GM12865 (cell line): ENCODE measurements at places on chromosomes 16 and 17.

DNA sequence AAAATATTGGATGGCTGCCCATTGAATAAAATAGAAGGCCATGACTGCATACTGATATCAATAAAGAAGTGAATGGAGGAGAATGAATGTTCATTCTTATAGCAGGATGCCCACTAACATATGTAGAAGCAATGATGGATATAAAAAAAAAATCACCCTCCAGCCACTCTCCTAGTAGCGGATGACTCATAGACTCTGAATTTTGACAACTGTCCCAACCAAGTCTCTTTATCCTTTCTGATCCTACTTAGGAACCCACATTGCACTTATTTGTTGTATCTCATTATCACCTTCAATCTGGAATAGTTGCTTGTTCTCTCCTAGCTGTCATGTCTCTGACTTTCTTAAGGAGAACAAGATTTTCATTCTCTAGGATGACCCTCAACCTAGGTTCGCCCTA is 429.9 kb downstream of the HS3ST3B1 start:
- DNase-seq: no peak

- DNase-seq: no peak
These were observed 52.4 kb downstream of the ITFG1 start for GRCh38 chr16:47408491-47408890.

- DNase-seq: no peak
These were observed 23.2 kb upstream of the SPNS2 start for GRCh38 chr17:4475463-4475862.

GRCh38 chr16:87007907-87008306 is 309.3 kb downstream of the C16orf95 start:
- DNase-seq: no peak

GRCh38 chr17:67818110-67819002 is 6.9 kb upstream of the BPTF start:
- DNase-seq: peak; percentile 93

DNA sequence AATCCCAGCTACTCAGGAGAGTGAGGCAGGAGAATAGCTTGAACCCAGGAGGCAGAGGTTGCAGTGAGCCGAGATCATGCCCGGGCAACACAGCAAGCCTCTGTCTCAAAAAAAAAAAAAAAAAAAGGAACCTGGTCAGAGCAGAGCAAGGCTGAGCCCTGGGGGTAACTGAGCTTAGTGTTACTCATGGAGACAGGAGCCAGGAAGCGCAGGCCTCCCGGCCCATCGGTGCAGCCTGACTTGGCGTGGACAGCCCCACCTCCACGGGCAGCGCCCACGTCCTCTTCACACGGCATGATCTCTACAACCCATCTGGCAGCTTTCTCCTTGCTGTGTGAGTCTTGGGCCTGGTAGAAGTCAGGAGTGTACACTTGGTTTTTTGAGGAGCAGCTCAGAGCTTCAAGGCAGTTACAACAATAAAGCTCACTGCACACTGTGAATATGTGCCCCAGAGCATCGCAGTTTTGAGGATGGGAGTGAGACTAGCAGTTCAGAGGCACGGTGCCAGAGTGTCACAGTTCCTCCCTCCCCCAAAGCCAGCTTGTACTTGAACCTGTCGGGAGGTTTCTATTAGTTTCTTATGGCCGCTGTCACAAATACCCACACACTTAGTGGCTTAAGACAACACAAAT is 129.9 kb downstream of the RAP1GAP2 start:
- DNase-seq: no peak
